Glutamatergic neuron (in vitro differentiated cells): ENCODE measurements at places on chromosomes 11 and 22. TPM values are rescaled to one million over a fixed set of nuclear protein-coding genes. Genes with fewer than 3 reads are reported as not detected.

RIC8A gene
- total RNA-seq, result 95.5 TPM

- no peak for DNase-seq
Measured at GRCh38 chr22:50633086-50633485, 5.1 kb upstream of the ARSA start.

DEUP1 gene
- total RNA-seq, result not detected

- no peak for DNase-seq
Measured at GRCh38 chr22:50738649-50739227, 734 bp downstream of the ACR start.

GRCh38 chr11:20087118-20087521 is 73.2 kb downstream of the DBX1 start:
- no peak for DNase-seq

OR2D2 gene
- total RNA-seq, result 0.64 TPM
